ENCODE measurements at places on chromosomes 6 and 20.

- no peak for DNase-seq
Observed at GRCh38 chr6:149050160-149050559, 267.4 kb upstream of the TAB2 start.

DNA sequence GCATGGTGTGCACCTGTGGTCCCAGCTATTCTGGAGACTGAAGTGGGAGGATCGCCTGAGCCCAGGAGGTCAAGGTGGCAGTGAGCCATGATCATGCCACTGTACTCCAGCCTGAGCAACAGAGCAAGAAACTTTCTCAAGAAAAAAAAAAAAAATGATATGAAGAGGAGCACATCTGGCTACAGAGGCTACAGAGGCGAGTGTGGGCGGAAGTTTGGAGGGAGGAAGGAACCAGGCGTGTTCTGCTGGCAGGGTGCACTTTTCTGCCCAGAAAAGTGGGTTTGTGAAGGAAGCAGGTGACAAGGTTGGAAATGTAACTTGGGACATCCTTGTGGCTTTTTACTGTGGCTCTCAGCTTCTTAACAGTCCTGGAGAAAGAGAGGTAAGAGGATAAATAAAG lies 96.7 kb downstream of the SNX5 start:
- DNase-seq, result no peak

DNA sequence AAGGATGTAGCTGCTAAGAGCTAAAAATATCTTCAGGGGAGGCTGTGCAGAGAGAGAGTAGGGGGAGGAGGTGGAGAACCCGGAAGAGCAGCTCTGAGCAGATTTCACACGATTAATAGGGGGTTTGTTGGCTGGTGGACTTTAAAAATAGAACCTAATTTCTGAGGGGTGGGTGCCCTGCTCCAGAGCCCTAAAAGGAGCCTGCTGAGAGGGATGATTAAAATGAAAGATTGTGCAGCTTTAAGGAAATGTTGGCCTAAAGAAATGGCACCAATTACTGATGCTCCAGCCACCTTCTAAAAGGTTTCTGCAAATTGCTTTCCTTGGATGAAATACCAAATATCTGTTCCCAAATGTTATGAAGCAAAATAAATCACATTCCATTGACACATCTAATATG lies 202.8 kb upstream of the BTBD3 start:
- DNase-seq, result no peak

- no peak for DNase-seq
Observed at GRCh38 chr6:2951728-2952127, 19.6 kb downstream of the SERPINB6 start.

- DNase-seq, result no peak
Observed at GRCh38 chr20:61331543-61331942, 79.5 kb downstream of the CDH4 start.

DNA sequence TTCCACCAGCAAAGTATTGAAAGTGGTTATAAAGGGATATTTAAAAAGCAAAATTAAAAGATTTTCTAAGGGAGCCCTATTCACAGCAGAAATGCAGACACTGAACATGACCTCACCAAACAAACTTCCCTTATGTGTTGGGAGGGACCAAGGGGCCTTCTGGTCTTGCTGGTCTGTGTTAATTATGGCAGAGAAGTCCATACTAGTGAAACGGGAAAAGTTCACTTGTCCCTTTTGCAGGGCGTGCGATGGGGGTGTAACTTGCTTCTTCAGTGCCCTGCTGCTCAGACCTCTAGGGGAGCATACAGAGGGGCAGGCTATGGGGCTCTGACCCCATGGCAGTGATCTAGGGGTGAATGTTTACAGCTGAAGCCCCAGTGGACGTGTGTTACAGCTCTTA lies 53.0 kb upstream of the ZNF337 start:
- no peak for DNase-seq

GRCh38 chr6:53877151-53877550 lies 82.3 kb downstream of the LRRC1 start:
- DNase-seq, result no peak

DNA sequence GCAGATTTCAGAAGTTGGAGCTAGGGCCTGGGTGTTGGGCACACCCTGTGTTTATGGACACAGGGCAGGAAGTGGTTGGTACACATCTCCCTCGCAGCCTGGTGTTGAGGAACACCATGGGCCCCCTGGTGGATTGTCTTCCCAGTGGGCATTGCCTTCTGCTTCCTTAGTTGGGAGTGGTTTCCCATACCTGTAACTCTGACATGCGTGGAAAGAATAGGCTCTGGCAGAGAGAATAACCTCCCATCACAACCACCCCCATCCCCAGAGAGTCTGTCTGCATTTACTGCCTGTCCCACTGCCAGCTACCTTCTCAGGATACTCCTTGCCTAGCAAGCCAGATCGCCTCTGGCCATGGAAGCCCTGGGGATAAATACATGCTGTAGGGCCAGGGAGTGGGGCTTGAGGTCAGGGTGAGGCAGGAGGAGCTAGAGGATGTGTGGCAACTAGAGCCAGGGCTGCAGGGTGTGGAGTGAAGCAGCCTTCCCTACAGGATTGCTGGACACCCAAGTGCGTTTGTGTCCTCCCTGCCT lies 14.7 kb downstream of the LRRC73 start:
- no peak for DNase-seq

- no peak for DNase-seq
Observed at GRCh38 chr6:91447081-91447480, 860.2 kb upstream of the MAP3K7 start.

DNA sequence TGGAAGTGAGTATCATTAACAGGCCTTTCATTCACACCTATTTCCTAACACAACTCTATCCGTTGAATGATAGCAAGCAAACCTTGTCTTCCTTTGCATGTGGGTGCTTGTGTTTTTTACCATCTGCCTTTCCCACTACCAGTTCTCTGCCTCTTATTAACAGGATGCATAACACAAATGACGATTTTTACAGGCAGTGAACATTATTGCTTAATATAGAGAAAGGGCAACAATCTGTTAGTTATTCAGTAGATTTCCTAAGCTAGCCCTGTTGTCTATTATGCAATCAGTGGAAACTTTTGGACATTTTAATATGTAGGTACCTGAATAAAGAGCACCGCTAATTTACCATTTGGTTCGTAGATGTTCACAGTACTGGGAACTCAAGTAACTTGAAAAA lies 348.8 kb upstream of the PLCB4 start:
- DNase-seq, result no peak

GRCh38 chr6:44699082-44699481 lies 311.6 kb downstream of the CDC5L start:
- DNase-seq, result no peak

DNA sequence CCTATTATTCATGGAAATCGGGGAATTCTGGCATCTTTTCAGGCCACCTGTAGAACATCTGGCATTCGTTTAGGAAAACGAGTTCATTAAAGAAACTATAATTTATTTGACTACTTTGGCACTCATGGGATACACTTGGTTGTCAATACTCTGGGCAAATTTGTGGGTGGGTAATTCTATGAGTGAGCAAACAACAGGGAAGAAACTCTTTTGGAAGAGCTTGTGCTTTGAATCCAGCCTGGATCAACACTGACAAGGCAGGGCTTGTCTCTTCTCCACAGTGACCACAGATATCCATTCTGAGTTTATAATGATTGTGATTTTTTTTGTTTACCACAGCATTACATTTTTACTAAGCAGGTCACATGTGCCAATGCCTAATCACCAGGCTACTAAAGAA lies 394.7 kb downstream of the THBS2 start:
- DNase-seq, result no peak

GRCh38 chr6:94190030-94190429 lies 770.7 kb upstream of the EPHA7 start:
- no peak for DNase-seq

- DNase-seq, result no peak
Observed at GRCh38 chr20:3970016-3970415, 45.3 kb downstream of the RNF24 start.

- no peak for DNase-seq
Observed at GRCh38 chr20:6034134-6034969, 19.5 kb downstream of the LRRN4 start.

- DNase-seq, result no peak
Observed at GRCh38 chr20:53296451-53297153, 297.0 kb downstream of the ZNF217 start.

DNA sequence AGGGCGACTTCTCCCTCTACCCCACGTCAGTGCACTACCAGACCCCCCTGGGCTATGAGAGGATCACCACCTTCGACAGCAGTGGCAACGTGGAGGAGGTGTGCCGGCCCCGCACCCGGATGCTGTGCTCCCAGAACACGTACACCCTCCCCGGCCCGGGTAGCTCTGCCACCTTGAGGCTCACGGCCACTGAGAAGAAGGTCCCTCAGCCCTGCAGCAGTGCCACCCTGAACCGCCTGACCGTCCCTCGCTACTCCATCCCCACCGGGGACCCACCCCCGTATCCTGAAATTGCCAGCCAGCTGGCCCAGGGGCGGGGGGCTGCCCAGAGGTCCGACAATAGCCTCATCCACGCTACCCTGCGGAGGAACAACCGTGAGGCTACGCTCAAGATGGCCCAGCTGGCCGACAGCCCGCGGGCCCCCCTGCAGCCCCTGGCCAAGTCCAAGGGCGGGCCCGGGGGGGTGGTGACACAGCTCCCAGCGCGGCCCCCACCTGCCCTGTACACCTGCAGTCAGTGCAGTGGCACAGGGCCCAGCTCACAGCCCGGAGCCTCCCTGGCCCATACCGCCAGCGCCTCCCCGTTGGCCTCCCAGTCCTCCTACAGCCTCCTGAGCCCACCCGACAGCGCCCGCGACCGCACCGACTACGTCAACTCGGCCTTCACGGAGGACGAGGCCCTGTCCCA lies 57.5 kb upstream of the TMEM181 start:
- no peak for DNase-seq

DNA sequence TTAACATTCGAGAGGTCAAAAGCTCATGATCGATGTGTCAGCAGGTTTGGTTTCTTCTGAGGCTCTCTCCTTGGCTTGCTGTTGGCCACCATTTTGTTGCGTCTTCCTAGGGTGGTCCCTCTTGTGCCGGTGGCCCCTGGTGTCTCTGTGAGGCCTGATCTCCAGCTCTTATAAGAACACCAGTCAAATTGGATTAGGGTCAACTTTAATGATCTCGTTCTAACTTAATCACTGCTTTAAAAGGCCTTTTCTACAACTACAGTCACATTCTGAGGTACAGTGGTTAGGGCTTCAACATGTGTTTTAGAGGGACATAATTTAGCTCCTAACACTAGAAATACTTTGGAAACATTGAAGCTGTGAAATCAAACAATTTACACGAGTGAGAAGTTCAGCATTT lies 240.8 kb upstream of the KCNQ5 start:
- DNase-seq, result no peak

DNA sequence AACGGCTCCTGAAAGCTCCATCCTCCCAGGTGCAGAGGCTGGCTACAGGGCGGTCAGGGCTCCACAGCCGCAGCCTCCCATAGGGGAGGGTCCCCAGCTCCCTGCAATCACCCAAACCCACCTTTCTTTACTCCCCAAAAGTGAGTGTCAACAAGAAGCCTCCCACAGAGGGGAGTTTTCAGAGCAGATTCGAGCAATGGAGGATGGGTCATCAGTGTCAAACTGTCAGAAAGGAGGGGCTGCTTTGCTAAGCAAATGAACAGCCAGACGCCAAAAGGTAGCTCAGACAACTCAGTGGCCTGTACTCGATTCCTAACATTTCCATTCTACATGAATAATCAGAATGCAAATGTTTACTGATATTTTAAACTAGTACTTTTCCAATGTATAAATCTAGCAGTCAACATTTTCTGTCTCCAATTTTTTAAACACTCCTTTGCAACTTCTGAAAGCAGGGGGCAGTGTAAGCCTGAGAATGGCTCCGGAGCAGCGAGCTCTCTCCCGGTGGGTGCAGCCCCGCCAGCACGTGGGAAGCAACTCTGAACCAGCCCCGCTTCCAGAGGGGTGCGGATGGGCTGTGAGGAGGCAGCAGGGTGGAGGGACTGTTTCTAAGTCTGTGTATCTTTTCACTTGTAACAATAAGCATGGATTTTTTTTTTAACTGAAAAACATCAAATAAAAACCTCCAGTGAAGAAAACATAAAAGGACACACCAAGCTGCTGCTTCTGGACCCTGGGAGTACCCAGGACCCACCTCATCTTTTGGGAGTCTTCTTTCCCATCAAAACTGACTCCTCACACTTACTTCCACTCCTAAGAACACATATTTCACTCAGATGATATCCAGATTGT lies 54.9 kb downstream of the TAF4 start:
- peak; percentile 42 for DNase-seq

DNA sequence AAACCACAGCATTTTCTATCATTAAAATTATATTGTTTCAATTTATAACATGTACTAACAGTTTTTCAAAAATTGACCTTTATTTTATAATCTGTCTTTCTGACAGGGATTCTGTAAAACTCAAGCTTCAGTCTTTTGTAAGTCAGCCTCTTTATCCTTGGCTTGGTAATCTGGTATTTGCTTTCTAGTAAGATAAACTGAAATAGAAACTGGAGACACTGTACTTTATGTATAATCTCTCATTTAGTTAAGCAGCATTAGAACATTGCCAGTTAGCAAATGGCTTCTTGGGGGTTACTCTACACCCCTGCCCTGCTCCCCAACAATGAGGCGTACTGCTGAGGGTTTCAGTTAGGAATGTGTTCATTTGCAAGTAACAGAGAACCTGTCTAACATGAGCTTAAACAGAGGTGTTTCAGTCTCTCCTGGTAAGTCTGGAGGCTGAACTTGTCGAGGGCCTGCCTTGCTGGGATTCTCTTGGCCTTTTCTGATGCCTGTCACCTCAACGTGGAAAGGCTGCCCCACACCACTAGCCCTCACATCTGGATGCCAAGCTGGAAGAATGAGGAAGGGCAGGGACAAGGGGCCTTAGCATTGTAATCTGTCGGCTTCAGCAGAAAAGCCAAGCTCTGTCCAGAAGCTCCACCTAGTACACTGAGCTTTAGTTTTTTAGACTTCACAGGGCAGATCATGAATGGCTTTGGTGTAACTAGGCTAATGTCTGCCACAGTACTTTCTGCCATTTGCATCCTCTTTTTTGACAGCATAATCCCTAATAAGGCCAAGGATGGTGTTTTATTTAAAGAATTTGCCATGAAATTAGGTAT lies 34.8 kb downstream of the SH3BGRL2 start:
- DNase-seq, result no peak

DNA sequence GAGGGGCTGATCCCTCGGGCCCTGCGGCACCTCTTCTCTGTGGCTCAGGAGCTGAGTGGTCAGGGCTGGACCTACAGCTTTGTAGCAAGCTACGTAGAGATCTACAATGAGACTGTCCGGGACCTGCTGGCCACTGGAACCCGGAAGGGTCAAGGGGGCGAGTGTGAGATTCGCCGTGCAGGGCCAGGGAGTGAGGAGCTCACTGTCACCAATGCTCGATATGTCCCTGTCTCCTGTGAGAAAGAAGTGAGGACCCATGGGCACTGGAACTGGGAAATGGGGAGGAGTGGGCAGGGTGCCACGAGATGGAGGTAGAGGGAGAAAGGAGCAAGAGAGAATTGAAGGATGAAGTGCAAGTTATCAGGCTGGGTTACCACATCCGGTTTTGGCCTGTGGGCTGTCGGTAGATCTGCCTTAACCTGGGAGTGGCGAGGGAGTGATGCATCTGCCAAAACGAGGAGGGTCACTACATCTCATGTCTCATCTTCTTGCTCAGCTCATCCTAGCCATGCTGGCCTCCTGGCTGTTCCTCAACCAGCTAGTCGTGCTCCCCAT lies 5.4 kb upstream of the PHF1 start:
- DNase-seq, result no peak

- DNase-seq, result no peak
Observed at GRCh38 chr6:111750753-111751673, 122.2 kb downstream of the FYN start.
